NCI-H187 treated with DMSO at 0.1 percent for 48 hours (cell line): ENCODE measurements at places on chromosomes 3 and 15.

- DNase-seq, result no peak
These were observed 29.5 kb downstream of the ESYT3 start for GRCh38 chr3:138463724-138464490.

- no peak for DNase-seq
These were observed 7.9 kb downstream of the ANP32A start for GRCh38 chr15:68812597-68813431.

GRCh38 chr3:95923496-95924210 lies 890.7 kb upstream of the EPHA6 start:
- no peak for DNase-seq

- DNase-seq, result no peak
These were observed 1.9 kb upstream of the IGDCC4 start for GRCh38 chr15:65424683-65425082.
